ENCODE measurements at places on chromosomes 7 and 10.

GRCh38 chr10:36943544-36943943, 181.9 kb upstream of the ANKRD30A start:
- no peak for DNase-seq

- no peak for DNase-seq
Observed at GRCh38 chr7:50693455-50694130, 89.1 kb downstream of the GRB10 start.

DNA sequence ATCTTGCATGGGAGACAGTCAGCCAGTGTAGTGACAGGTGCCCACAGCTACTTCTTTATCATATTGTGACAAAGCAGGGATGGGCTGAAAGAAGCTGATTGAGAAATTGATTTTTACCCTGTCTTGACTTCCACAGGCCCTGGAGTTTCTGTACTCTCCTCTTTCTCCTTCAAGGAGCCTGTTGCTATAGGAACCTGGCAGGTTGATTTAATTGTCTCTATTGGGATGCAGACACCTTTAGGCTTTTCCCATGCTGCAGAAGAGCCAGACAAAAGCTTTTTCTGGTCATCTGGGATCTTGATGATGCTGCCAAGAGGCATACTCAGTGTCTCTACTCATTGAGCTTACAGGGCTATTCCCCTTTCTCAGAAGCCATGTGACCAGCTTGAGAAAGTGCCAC, 754.8 kb downstream of the KCNMA1 start:
- DNase-seq: no peak

- no peak for DNase-seq
Observed at GRCh38 chr10:35481413-35481812, 123.7 kb upstream of the GJD4 start.

DNA sequence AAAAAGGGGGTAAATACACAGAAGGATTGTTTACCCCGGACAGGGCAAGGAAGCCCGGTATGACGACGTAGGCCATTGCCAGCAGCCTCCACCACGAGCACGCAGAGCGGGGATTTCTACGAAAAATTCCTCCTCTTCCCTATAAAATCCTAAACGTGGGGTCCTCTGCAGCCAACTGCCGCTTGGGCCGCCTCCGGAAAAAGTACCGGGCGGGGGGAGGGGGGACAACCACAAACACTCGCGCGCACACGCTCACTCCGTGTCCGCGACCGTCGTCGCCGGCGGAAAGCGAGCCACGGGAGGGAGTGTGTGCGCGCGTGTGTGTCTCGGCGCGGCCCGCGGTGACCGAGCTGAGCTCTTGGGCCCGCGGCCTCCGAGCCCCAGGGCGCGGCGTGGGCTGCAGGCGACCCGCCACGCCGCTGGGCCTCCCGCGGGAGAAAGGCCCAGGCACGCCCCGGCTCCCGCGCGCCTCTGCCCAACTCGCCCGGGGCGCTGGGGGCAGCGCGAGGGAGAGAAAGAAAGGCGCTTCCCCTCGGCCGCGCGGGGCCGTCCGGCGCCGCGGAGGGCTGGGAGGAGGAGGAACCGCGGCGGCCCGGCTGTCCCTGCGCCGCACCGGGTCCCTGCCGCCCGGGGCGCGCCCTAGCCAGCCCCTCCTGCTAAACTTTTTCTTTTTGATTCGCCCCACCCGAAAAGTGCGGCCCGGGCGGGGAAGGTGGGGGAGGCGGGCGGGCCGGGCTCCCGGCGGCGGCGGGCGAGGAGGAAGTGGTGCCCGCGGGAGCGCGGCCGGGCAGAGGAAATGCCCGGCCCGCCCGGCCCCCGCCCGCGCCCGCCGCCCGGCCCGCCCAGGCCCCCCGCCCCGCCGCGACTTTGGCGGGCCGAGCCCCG, 1.5 kb downstream of the CTBP2 start:
- DNase-seq: peak; percentile 72

- no peak for DNase-seq
Observed at GRCh38 chr10:29078919-29079318, 210.0 kb upstream of the LYZL1 start.

DNA sequence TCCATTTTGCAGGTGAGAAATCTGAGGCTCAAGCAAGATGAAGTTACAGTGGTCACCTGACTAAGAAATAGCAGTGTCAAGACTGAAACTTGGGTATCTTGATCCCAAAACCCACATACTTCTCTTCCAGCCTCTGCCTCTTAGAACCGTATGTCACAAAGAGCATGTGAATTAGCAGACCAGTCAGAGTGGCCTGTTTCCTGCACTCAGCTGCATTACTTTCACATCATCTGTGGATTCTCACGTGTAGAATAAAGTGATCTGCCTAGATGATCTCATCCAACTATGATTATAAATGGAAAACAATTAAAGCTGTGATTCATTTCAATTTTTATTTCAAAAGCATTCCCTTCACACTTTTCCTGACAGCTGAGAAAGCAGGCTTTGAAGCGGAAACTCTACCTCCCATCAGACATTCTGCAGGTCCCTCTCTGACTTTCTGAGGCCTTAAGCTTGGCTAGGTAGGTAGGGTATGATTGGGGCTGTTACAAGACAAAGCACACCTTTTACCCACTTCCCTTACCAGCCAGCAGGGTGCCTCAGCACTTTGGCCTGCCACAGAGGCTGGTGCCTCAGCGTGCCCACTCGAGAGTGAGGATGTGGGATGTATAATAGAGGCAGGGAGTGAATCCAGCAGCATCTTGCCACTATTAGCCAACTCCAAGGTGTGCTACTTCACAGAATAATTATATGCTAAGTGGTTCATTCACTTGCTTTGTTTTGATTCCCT, 70.2 kb upstream of the PDE1C start:
- DNase-seq: no peak

GRCh38 chr7:82477733-82478515, 34.3 kb upstream of the CACNA2D1 start:
- no peak for DNase-seq

DNA sequence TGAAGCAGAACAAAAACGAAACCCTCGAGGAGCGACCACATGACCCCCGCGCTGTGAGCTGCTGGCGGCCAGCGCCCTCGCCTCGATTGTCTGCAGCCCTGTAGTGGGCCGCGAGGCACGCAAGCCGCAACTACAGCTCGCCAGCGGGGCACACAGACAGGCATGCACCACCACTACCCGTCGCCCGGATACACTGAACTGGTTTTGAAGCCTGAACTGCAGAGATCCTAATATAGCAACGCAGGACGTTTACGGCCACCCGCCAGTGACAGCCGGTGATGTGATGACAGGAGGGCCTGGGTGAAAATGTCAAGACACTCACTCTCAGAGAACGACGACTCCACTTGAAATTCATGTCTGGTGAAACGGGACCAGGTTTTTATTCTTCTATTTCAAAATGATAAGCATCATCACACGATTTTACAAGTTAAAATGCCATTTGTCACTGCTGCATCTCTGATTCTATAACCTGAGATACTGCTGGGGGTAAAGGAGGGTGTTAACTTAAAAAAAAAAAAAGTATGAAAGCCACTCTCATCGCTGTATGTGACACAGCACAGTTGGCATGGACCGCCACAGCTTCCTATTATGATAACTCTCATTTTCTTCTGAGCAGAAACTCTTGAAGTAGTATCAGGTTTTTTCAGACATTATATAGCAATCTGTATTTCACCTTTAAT, 120.3 kb upstream of the DIP2C start:
- DNase-seq: no peak

DNA sequence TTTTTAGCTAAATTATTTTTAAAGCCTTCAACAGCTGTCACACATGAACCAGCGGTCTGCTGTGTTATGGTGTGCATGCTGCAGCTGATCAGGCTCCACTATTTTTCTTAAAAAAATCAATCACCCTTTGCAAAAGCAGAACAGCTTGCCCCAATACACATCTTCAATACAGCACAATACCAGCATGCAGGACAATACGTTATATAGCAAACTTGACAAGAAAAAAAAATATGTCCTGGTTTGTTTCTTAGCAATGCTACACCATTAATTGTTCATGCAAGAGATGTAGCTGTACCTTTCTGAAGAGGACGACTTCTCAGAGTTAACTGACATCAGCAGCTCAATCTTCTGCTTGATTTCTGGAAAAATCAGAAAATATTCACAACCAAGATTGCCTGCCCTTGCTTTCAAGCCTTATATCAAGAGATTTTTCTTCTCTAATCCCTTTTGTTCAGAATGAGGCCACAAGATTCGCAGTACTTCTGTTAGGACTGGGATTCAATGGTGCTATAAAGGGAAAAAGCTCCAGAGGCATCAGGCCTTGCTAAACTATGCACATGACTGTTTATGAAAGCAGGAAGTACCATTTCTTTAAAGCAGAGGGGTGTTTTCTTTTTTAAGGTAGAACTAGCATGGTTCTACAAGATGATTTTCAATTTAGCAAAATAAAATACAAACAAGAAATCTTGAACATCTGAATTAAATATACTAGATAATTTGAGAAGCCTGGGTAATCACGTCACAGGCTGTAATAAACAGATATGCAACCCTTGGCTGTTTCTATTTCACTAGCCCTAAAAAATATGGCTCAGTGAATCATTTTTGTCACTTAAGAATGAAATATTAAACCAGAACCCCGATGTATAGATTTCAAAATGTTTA, 120.0 kb downstream of the SRPK2 start:
- peak; percentile 68 for DNase-seq

DNA sequence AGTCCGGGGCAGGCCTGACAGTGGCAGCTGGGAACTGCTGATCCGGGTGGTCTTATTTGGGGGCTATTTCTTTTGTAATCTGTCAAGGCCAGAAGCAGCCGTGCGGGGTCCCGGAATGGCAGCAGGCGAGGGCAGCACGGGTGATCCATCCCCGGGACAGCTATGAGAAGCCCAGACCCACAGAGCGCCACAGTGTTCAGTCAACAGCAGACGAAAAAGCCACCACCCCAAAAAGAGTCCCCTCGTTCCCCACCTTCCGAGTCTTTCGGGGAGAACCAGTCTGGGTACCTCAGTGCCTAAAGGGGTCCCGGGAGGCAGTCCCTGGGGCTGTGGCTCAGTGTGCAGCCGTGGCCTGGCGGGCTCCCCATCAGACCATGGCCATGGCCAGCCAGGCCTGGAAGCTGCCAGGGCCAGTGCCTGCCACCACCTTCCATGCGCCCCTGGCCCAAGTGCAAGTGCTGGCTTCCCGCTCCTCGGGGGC, 125.1 kb upstream of the KCTD7 start:
- DNase-seq: no peak

Data from muscle of arm (tissue), 14 donors.